ENCODE measurements at places on chromosomes 2 and 18.

- peak; percentile 35 for DNase-seq
Observed at GRCh38 chr2:66507673-66508201, 72.8 kb downstream of the MEIS1 start.

DNA sequence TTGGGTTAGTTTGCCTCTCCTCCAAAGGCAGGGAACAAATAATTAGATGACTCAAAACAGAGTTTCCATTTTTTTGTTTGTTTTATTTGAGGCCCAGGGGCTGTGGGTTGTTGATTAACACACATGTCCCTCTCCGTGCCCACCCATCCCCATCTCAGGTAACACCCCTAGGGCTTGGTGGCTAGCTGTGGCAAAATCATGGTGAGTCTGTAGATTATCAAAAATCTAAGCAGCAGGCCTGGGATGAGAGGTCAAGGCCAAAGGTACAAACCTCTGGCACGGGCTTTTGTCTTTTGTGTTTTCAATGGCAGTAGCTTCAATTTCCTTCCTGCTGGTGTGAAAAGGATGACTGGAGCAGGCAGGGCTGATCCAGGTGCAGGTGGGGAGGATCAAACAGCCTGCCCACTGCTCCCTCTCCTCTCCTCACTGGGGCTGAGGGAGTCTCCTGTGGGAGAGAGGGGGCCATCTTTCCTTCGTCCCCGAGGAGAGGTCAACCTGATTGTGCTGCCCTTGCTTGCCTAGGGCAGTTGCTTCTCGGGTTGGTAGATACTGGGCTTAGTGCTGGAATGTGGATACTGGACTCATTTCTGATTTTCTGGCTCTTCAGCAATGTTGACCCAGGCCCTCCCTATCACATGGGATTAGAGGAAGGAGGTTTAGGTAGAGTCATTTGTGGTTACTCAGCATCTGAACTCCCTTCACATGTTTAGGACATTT, 31.9 kb upstream of the EML4 start:
- DNase-seq, result no peak

DNA sequence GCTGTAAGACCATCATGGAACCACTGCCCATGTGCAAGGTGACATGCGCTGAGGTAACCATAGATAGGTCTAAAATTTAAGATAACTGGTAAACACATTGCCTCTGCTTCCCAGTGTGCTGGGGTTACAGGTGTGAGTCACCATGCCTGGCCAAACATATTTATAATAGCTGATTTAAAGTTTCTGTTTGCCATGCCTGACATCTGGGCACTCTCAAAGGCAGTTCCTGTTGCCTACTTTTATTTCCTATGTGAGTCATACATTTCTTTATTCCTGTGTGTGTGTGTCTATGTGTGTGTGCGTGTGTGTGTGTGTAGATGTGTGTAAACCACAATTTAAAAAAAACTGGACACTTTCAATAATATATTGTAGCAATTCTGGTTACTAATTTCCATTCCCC, 415.2 kb upstream of the NETO1 start:
- DNase-seq, result no peak

GRCh38 chr2:174546519-174547506, 50.8 kb downstream of the WIPF1 start:
- DNase-seq, result no peak

DNA sequence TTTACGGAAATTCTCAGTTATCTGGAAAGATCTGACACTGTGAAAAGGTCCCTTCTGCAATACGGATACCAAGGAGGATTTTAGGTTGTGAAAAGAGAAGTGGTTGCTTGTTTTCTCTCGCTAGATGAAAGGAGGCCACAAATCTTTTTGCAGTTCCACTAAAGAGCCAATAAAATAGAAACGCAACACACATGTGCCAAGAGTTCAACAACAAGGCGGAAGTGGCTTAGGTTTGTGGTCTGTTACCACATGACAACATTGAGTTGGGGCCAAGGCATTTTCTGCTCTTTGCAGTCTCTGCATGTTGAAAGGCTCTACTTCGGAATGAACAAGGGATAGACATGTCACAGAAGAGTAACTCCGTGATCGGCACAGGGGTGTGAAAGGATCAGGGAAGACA, 115.7 kb upstream of the OSR1 start:
- DNase-seq, result no peak

- DNase-seq, result no peak
Observed at GRCh38 chr2:127066942-127067341, 40.0 kb downstream of the BIN1 start.

GRCh38 chr2:29966266-29966665, 44.9 kb upstream of the ALK start:
- DNase-seq, result no peak

- no peak for DNase-seq
Observed at GRCh38 chr2:117833911-117834310, 19.4 kb downstream of the DDX18 start.
